IPS DF 6.9 (cell line): ENCODE measurements at places on chromosomes 4 and X.

- no peak for DNase-seq
These were observed 22.3 kb upstream of the RNF150 start for GRCh38 chr4:141155586-141155985.

DNA sequence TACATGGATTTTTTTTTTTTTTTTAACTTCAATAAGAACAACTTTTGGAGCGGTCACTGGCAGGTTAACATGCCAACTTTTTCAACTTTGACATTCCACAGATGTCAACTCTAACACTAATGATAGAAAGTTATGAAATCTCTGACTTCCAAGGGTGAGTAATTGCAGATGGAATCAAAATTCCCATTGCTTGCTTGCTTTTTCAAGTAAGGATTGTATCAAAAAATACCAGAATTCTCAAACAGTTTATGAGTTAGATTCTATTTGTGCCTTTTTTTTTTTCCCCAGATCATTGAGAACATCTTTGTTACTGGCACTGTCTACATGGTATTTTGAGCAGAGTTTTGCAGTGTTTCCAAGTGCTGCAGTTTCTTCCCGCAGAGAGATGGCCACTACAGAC is 50.3 kb upstream of the OTUD4 start:
- no peak for DNase-seq

DNA sequence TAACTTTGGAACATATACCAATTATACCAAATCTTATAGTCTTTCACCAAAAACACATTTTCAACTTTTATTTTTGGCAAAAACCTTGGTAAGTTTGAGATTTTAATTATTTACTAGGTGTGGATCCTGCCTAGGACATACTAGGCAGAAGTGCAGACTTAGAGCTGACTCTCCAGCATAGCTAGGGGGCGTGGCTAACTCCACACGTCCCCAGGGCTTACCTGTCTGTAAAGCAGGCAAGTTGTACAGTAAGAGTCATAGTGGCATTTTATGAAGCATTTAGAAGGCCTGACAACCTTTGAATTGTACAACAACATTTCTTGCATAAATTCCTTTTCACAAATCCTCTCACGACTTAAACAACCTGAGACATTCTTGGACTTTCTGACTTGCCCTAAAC is 19.2 kb upstream of the GRPEL1 start:
- no peak for DNase-seq

- no peak for DNase-seq
These were observed 132.8 kb upstream of the STIM2 start for GRCh38 chr4:26727844-26728243.

GRCh38 chr4:3827616-3828492 is 61.7 kb downstream of the ADRA2C start:
- no peak for DNase-seq

DNA sequence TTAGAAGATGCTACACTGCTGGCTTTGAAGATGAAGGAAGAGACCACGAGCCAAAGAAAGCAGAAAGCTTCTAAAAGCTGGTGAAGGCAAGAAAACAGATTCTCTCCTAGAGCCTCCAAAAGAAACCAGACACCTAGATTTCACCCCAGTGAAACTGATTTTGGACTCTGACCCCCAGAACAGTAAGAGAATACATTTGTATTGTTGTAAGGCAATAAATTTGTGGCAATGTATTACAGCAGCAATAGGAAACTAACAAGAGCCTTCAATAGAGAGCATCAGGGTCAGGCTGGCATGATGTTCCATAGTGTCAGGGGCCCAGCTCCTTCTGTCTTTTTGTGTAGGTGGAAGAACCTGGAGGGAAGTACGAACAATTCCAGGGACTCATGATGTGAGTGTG is 6.0 kb upstream of the TEC start:
- DNase-seq: no peak

DNA sequence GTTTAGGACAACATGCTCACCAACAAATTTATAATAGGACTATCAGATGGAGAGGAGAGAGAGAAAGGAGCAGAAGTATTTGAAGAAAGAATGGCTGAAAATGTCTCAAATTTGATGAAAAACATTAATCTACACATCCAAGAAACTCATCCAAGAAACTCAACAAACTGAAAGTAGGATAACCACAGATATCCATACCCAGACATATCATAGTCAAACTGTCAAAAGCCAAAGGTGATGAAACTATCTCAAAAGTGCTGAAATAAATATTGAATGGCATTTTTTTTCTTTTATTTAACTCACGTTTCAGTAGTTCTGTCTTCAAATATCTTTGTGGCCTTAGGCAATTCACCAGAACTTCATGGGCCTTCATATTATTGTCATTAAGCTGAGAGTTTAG is 116.2 kb downstream of the TBC1D19 start:
- DNase-seq: no peak

DNA sequence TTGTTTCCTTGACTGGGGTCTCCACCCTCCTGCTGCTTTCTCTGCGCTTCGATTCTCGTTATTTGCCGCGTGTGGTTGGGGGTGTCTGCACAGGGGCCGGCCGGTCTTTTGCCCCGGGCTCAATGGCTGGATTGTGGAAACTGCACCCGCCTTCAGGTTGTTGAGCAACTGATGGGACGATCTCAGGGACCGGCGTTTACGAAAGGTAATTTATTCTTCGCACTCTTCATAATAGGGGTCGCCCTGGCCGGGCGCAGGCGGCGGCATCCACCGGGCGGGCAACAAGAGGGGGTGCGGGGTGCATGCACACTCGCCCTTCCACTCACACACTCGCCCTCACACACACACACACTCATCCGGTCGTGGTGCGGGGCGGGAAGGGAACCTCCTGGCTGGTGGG is 1.4 kb downstream of the ADGRL3 start:
- no peak for DNase-seq

- DNase-seq: no peak
These were observed 12.2 kb upstream of the DUSP9 start for GRCh38 chrX:153634832-153635231.

DNA sequence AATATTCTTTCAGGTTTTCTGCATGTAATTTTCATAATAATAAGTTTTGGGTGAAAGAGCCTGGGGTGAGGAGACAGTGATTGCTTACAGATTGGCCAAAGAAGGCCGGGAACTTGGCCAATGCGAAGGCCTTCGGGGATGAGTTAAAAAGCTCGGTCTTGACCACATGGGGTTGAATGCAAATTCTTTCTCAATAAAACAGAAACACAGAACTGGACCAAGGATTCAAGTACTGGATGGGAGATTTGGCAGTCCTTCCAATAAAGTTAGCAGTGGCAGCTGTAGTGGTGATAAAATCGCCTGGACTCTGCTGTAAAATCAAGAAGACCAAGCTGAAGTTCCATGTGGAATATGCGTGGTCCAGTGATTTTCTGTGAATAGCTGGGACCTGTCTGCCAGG is 282.2 kb upstream of the KLF3 start:
- no peak for DNase-seq

- no peak for DNase-seq
These were observed 30.5 kb downstream of the CXCL8 start for GRCh38 chr4:73770917-73771316.

GRCh38 chr4:16125571-16126445 is 42.0 kb upstream of the PROM1 start:
- DNase-seq: no peak

DNA sequence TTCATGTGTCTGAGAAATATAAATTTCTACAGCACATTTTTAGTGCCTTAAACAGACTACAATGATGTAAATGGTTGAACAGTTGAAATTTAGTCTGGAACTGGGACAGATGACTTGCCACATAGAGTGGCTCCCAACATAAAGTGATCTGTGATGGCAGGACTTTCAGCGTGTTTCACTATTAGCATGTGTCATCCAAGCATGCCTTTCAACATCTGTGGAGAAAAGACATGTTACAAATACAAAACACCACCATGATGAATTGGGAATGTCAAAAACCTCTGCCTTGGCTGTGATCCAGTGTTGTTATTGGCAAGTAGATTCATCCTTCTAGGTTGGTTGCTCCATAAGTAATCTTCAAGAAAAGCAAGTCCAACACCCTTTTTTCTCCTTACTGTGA is 348.7 kb downstream of the MAPK10 start:
- DNase-seq: no peak

DNA sequence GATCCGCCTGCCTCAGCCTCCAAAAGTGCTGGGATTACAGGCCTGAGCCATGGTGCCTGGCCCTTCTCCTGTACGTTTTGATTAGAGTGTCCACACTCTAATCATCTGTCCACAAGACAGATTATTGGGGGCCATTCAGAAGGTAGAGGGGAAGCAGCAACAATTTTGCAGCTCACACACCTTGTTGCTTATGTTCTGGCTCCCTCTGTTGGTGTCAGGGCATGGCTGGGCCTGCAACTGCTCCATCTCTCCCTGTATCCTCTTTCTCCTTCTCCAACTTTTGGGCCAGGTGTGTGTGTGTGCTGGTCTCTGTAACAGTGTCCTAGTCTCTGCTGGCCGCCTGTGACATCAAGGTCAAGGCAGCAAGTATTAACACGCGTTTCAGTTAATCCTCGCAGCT is 125.5 kb upstream of the MBNL3 start:
- no peak for DNase-seq

GRCh38 chr4:21469438-21470300 is 478.9 kb downstream of the KCNIP4 start:
- DNase-seq: no peak

- no peak for DNase-seq
These were observed 102.5 kb downstream of the EFNB1 start for GRCh38 chrX:68931345-68931744.

DNA sequence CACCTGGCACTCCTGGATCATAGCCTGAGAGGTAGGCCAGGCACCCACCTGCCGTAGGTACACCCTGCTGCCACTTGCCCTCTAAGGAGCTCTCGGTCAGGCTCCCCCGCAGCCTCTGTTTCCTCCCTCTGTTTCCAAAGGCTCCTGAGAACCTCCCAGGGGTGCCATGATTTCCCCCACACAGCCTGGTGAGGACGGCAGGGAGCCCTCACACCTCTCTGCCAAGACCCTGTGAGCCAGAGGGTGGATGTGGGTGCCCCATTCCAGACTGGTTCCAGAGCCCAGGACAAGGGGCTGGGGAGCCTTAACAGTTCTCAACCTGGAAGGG is 1.6 kb upstream of the ABLIM2 start:
- no peak for DNase-seq

GRCh38 chr4:36492590-36492989 is 211.2 kb downstream of the DTHD1 start:
- no peak for DNase-seq

DNA sequence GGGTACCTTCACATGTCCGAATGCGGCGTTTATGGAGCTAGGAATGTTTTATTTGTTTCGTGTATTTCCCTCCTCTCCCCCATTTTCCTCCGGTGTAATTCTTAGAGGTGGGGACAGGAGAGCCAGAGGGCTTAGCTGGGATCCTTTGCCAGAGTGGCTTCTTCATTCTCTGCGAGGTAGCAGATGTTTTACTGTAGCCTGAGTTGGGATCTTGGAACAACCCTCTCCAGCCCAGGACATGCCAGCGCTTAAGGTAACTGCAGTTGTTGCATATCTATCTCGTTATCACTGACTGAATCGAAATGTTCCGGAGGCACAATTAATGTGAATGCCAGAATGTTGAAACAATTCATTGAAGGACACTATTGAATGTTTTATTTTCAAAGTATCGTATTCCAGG is 59.0 kb upstream of the DYNLT3 start:
- DNase-seq: no peak

GRCh38 chr4:1240721-1241465 is 8.0 kb downstream of the CTBP1 start:
- DNase-seq: no peak

GRCh38 chr4:158722291-158722916 is 792 bp downstream of the PPID start:
- DNase-seq: no peak

DNA sequence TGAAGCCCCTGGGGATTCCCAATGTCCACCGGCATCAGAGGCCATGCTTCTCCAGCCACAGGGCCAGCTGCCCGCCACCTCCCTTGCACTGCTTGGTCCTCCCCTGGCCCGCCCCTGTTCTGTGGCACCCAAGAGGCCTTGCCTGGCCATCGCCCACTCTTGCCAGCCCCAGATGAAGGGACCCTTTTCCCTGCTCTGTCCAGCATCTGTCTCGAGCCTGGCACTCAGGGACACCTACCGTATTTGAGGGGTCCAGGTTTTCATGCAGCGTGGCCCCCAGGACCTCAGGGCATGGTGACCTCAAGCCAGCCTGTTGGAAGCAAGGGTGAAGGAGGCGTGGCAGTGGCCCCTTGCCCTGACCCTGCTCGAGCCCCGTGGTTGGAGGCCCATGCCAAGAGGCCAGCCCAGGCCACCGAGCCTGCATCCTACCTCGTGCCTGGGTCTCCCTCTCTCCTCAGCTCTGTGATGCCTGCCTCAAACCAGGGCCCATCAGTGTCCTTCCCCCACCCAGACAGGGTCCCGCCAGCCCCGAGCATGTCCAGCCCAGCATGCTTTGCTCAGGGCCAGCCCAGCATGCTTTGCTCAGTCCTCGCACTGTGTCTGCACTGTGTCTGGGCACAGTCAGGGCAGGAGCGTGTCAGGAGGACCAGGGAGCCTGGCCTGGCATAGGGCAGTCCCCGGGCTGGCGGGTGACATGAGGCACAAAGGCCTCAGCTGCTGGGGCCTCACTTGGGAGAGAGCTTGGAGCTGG is 14.3 kb upstream of the FGFR3 start:
- no peak for DNase-seq

DNA sequence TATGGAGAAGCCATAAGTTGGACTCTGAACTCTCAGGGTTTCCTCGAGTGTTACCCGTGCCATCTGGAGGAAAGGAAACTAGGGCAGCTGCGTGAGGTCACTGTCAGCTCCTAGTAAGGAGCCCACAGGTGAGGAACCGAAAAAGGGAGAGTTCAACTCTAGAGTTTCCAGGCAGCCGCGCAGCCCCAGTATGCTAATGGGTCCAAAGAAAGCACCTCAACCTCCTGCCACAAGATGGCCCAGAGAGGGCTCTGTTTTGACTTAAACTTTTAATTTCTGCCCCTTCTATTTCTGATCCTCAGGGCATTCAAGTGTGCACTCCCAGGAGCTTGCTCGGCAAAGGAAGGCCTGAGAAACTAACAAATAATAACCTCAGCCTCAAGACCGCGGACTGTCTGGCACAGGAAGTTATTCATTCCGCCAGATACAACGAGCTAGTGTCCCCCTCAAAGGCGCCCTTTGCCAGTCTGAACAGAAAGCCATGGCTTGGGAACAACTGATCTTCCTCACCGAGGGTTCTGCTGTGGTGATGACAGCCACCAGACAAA is 13.9 kb downstream of the SCARB2 start:
- no peak for DNase-seq

DNA sequence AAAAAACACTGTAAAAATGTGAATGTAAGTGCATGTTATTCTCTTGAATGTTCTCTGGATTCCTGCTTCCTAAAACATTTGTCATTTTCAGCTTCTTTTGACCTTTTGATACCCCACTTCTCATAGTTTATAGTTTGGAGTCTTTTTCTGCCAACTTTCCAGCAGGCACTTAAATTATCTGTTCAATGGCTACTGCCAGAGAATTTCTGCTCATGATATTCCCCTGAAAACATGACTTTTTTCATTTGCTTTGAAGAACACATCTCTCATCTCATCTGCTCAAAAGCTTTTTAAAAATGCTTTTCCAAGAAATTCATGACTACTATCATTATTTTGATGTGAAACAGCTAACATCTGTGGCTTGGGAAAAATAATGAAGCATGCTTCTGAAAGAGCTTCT is 269.7 kb upstream of the PCDH7 start:
- DNase-seq: no peak
